Natural killer cell (primary cell): ENCODE measurements at places on chromosomes 5 and 9. TPM values are rescaled to one million over a fixed set of nuclear protein-coding genes. Genes with fewer than 3 reads are reported as not detected.

GRCh38 chr9:91202736-91203283 is 158.9 kb downstream of the AUH start:
- H3K27ac ChIP-seq, result no peak overlapping the region
- DNase-seq, result no peak
- H3K36me3 ChIP-seq, result no peaks in the 10 kb centered on the region
- no peak overlapping the region for H3K4me3 ChIP-seq
- H3K4me1 ChIP-seq, result peaks cover 7% of the 10 kb centered on the region

- no peak overlapping the region for H3K27ac ChIP-seq
- H3K4me3 ChIP-seq, result no peak overlapping the region
- no peak for DNase-seq
- H3K4me1 ChIP-seq, result no peaks in the 10 kb centered on the region
- no peaks in the 10 kb centered on the region for H3K27me3 ChIP-seq
- H3K36me3 ChIP-seq, result no peaks in the 10 kb centered on the region
Measured at GRCh38 chr5:103389357-103389756, 130.8 kb downstream of the MACIR start.

The SCGB3A2 gene
- total RNA-seq, result 1.2 TPM

DNA sequence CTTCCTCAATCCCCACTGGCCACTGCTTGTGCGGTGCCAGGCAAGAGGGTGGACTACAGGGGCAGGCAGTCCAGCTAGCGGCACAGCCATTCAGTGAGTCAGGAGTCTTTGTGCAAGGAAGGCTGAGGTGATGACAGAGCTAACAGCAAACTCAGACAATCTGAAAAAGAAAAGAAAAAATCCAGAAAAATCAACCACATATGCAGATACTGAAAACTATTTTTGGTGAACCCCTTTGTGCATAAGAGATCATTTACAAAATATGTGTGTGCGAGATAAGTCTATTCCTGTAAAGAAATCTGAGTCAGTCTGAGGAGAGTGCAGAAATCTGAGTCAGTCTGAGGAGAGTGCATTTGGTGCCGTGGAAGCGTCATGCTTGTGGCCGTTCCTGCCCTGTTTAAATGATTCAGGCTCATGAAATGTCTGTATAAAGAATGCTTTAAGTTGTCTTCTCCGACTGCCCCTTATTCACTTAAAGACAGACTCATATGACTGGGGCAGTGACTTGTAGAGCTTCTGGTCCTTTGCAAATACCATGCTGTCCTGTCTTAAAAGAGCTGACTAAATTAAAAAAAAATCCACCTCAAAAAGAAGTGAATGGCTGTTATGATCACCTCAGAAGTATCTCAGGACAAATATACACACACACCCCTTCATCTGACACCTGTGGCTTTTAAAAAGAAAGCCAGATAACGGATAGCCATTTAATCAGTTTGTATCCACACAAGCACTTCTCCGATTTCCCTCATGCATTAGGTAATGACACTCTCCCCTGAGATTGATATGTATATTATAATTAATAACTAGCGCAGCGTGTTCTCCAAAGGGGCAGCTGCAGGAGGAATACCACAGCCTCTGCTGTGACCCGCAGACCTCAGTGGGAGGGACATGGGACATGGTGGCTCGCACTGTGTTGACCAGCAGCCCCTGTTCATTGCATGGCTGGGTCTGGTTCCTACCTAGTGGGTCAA is 47.3 kb downstream of the TRIO start:
- H3K27me3 ChIP-seq, result no peaks in the 10 kb centered on the region
- H3K4me1 ChIP-seq, result no peaks in the 10 kb centered on the region
- H3K4me3 ChIP-seq, result no peak overlapping the region

The SPOCK1 gene
- 0.09 TPM for total RNA-seq

GRCh38 chr5:137361280-137361679 is 137.8 kb downstream of the SPOCK1 start:
- H3K4me3 ChIP-seq, result no peak overlapping the region
- H3K36me3 ChIP-seq, result no peaks in the 10 kb centered on the region
- H3K4me1 ChIP-seq, result no peaks in the 10 kb centered on the region

The FANCC gene
- 18.9 TPM for total RNA-seq

GRCh38 chr5:78660401-78660800 is 11.8 kb upstream of the LHFPL2 start:
- no peaks in the 10 kb centered on the region for H3K4me1 ChIP-seq
- H3K27ac ChIP-seq, result no peak overlapping the region
- no peaks in the 10 kb centered on the region for H3K36me3 ChIP-seq

DNA sequence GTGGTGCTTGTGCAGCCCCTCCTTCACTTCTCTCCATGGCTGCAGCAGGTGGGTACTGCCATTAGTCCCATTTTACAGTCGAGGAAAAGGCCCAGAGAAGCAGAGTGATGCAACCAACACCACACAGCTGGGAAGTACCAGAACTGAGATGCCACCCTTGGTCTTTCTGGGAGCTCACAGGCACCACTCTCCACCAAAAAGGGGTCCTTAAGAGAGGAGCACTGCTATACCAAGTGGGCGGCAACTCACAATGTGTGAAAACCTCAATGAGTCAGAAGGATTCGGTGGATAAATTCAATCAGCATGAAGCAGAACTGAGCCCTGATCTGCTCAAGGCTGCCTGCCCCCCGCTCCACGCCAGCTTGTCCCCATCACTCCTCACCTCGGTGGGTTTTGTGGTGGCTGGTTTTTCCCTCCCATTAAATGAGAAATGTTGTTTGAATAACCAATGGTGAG is 213.7 kb downstream of the FSTL4 start:
- H3K27me3 ChIP-seq, result no peaks in the 10 kb centered on the region
- DNase-seq, result no peak
- H3K27ac ChIP-seq, result no peak overlapping the region
- H3K36me3 ChIP-seq, result no peaks in the 10 kb centered on the region

GRCh38 chr5:120457839-120458507 is 6.1 kb upstream of the PRR16 start:
- H3K27ac ChIP-seq, result peak overlapping the region; percentile 60
- no peaks in the 10 kb centered on the region for H3K27me3 ChIP-seq
- no peaks in the 10 kb centered on the region for H3K36me3 ChIP-seq
- peak overlapping the region; percentile 39 for H3K4me3 ChIP-seq
- no peaks in the 10 kb centered on the region for H3K4me1 ChIP-seq
- DNase-seq, result peak; percentile 52

The IRX1 gene
- not detected for total RNA-seq

GRCh38 chr5:177491429-177491945 is 5.9 kb downstream of the PDLIM7 start:
- no peak for DNase-seq
- no peak overlapping the region for H3K27ac ChIP-seq
- peaks cover 37% of the 10 kb centered on the region for H3K4me1 ChIP-seq
- no peak overlapping the region for H3K4me3 ChIP-seq

GRCh38 chr9:129414377-129414992 is 206.4 kb downstream of the C9orf50 start:
- H3K27ac ChIP-seq, result peak overlapping the region; percentile 100
- no peaks in the 10 kb centered on the region for H3K27me3 ChIP-seq
- peaks cover 47% of the 10 kb centered on the region for H3K4me1 ChIP-seq
- H3K4me3 ChIP-seq, result peak overlapping the region; percentile 71
- DNase-seq, result no peak

DNA sequence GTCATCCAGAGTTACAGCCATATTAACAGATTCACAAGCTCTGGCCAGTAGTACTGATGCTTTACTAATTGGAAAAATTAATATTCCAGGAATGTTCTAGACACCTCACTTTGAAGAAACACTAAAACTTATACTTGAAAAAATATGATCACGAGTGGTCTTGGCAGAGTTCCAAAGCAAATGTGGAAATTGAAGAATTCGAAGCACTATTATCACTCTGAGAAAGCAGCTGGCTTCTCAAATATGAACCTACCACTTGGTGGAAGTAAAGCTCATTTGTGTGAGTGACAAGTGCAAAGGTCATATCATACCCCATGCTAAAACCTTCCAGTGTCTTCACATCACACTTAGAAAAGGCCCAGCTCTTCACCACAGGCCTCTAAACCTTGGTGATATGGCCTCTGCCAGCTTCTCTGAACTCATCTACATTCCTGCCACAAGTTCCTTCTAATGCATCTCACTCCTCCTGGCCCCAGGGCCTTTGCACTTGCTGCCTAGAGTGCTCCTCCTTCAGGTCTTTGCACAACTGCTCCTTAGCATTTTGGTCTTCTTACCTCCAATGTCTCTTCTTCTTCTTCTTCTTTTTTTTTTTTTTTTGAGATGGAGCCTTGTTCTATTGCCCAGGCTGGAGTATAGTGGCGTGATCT is 175.7 kb upstream of the SMIM23 start:
- H3K27ac ChIP-seq, result no peak overlapping the region
- no peaks in the 10 kb centered on the region for H3K4me1 ChIP-seq

- no peak overlapping the region for H3K27ac ChIP-seq
- DNase-seq, result no peak
- no peaks in the 10 kb centered on the region for H3K4me1 ChIP-seq
- H3K27me3 ChIP-seq, result no peaks in the 10 kb centered on the region
Measured at GRCh38 chr5:157370967-157371366, 89.0 kb upstream of the NIPAL4 start.

DNA sequence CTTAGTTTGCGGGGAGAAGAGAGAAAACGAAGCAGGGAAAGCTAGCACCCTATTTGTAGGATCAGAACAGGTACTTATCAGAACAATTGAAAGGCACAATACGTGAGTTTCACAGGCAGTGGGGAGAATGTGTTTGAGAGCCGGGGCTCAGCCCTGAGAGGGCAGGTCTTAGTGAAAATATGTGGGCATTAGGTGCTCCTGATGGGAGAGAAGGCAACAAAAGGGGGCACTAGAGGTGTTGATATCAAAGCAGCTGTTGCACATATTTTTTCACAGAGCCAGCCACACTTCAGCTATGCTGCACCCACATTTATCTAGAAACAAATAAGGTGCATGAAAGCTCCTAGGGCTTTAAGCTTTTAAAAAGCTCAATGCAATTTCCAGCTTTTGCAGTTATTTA is 99.7 kb upstream of the MAN2A1 start:
- no peak for DNase-seq
- H3K4me1 ChIP-seq, result peaks cover 8% of the 10 kb centered on the region
- no peak overlapping the region for H3K27ac ChIP-seq
- H3K4me3 ChIP-seq, result no peak overlapping the region

DNA sequence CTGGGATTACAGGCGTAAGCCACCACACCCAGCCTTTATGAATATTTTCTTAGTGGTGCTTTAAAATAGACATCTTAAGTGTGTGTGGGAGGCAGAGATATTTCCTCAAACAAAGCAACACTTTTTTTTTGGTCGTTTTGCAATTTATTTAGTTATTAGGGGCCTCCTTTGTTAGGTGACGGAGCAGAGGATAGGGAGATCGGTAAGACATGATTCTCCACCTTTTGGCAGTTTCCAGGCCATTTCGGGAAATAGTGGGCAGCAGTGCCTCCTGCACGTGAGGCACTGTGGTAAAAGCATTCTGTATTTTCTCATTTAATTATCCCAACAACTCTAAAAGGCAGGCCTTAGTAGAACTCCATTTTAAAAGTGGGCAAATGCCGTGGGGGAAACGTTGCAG is 1.9 kb downstream of the OCLN start:
- no peak for DNase-seq
- H3K4me3 ChIP-seq, result no peak overlapping the region
- peaks cover 19% of the 10 kb centered on the region for H3K4me1 ChIP-seq
- H3K27me3 ChIP-seq, result peaks cover 18% of the 10 kb centered on the region
- H3K27ac ChIP-seq, result no peak overlapping the region
- H3K36me3 ChIP-seq, result no peaks in the 10 kb centered on the region

The ADAMTS19 gene
- not detected for total RNA-seq

GRCh38 chr9:110738982-110739381 is 70.4 kb downstream of the MUSK start:
- no peaks in the 10 kb centered on the region for H3K27me3 ChIP-seq
- no peak overlapping the region for H3K4me3 ChIP-seq
- H3K36me3 ChIP-seq, result no peaks in the 10 kb centered on the region
- DNase-seq, result no peak
- no peaks in the 10 kb centered on the region for H3K4me1 ChIP-seq

The GABRA1 gene
- not detected for total RNA-seq

The GABRB2 gene
- not detected for total RNA-seq

- H3K36me3 ChIP-seq, result no peaks in the 10 kb centered on the region
- peak; percentile 66 for DNase-seq
- peak within 1 kb of the TSS; percentile 10 for H3K27ac ChIP-seq
- H3K4me3 ChIP-seq, result peak within 1 kb of the TSS; percentile 84
- peaks cover 51% of the 10 kb centered on the region for H3K4me1 ChIP-seq
- H3K27me3 ChIP-seq, result peaks cover 5% of the 10 kb centered on the region
Measured at GRCh38 chr5:76715736-76716455, at the start of gene F2R. Gene F2R (plus strand): TSS chr5:76716126. CDS start chr5:76716308, 182 bp downstream.

- peaks cover 43% of the 10 kb centered on the region for H3K27me3 ChIP-seq
- H3K36me3 ChIP-seq, result no peaks in the 10 kb centered on the region
- H3K4me1 ChIP-seq, result peaks cover 15% of the 10 kb centered on the region
- no peak within 1 kb of the TSS for H3K4me3 ChIP-seq
- peak; percentile 32 for DNase-seq
Measured at GRCh38 chr5:115816226-115817081, at the start of gene CDO1. Gene CDO1 (minus strand): TSS chr5:115816659. CDS start chr5:115816397, 262 bp downstream.

The BTNL8 gene
- not detected for total RNA-seq

GRCh38 chr9:112618385-112619009 is 99.4 kb downstream of the INIP start:
- no peak for DNase-seq
- H3K4me3 ChIP-seq, result no peak overlapping the region
- H3K27ac ChIP-seq, result no peak overlapping the region
- H3K4me1 ChIP-seq, result no peaks in the 10 kb centered on the region
- no peaks in the 10 kb centered on the region for H3K27me3 ChIP-seq

GRCh38 chr5:151822141-151822540 is 50.4 kb downstream of the G3BP1 start:
- no peaks in the 10 kb centered on the region for H3K27me3 ChIP-seq
- H3K36me3 ChIP-seq, result no peaks in the 10 kb centered on the region
- DNase-seq, result no peak
